ENCODE measurements at places on chromosomes 13 and 19.

DNA sequence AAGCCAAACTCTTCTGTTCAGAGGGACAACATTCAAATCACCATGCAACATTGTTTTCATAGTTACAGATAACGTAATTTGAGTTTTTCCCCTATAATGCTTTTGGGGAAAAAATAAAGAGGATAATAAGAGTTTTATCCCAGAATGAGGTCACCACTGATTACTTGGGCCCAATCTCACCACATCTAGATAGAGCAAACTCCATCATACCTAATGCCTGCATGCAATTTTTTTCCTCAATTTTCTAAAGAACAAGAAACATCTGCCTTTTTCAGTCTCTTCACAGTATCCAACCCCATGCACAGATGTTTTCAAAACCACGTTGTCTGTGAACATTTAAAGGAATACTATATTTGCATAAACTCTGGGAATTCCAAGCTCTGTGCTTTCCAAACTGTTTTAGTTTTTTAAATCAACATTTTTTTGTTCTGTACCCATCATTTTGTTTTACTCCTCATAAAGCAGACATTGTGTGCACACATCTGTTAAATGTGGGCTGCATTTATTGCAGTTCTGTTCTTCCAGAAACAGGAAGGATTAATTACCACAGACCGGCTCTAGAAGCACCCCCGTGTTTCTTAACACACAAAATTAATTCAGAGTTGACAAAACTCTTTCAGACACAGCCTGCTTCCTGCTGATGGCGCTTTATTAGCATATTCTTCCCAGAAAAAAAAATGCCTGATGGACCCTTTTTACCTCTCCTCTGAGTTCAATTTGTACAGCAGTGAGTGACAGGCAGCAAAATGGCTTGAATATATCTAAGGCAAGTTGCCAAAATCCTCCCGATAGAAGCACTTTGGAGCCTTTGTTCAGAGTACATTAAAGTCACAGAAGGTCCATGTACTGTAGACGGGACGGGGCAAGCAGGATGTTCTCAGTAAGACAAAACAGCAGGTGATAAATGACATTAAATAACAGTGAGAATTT, 1171.9 kb downstream of the EFNB2 start:
- DNase-seq: no peak

DNA sequence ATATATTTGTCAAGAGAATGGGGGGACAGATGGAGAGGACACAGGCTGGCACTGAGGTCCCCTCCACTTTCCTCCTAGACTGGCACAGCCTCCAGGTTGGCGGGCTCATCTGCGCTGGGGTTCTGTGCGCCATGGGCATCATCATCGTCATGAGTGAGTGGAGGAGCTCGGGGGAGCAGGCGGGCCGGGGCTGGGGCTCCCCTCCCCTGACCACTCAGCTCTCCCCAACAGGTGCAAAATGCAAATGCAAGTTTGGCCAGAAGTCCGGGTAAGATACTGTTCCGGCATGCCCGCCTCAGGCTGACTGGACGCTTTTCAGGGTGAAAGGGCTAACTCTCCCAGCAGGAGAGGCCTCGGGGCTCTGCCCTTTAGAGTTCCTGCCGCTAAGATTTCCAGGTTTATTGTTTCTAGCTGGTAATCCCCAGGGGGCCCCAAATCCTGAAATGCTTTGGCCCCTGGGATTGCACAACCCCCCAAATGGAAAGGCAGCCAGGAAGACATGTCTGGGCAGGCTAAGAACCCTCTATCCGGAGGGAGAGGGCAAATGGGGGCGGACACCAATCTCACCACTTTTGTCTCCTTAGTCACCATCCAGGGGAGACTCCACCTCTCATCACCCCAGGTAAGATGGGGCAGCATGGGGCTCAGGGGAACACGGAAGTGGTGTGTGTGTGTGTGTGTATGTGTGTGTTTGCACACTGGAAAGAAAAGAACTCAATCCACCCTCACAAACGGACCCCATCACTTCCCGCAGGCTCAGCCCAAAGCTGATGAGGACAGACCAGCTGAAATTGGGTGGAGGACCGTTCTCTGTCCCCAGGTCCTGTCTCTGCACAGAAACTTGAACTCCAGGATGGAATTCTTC, 7.3 kb downstream of the FXYD3 start:
- no peak for DNase-seq

DNA sequence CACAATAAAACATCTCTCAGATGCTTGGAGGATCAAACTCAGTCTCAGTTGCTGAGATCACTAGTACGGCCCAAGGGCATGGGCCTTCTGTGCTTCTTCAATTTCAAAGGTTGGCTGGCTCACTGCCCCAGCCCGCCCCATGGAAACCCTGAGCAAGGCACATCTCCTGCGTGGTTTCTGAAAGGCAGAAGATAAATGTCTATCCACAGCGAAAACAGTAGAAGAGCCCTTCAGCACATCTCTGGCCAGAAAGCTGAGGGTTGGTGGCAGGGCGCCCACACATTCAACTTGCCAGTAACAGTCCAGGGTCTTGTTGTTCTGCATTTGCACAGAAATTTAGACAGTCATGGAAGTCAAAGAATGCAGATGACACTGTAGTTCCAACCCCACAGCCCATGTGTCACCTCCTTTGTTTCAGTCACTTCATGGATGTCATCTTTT, 24.0 kb upstream of the KATNAL1 start:
- no peak for DNase-seq

DNA sequence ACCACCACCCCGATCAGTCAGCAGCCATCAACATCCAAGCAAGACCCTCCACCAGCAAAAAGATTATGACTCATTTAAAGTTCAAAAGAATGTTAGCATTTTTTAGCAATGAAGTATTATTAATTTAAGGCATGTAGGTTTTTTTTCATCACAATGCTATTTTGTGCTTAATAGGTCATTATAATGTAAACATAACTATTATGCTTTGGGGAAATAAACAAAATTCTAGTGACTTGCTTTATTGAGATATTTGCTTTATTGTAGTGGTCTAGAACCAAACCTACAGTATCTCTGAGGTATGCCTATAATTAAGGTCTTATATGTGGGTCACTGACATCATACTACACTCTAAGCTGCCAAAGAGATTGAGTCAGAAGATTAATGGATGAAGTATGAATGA, 20.0 kb downstream of the KLF12 start:
- peak; percentile 82 for DNase-seq

- DNase-seq: peak; percentile 79
Measured at GRCh38 chr13:23488442-23488841, 54.9 kb upstream of the SACS start.

DNA sequence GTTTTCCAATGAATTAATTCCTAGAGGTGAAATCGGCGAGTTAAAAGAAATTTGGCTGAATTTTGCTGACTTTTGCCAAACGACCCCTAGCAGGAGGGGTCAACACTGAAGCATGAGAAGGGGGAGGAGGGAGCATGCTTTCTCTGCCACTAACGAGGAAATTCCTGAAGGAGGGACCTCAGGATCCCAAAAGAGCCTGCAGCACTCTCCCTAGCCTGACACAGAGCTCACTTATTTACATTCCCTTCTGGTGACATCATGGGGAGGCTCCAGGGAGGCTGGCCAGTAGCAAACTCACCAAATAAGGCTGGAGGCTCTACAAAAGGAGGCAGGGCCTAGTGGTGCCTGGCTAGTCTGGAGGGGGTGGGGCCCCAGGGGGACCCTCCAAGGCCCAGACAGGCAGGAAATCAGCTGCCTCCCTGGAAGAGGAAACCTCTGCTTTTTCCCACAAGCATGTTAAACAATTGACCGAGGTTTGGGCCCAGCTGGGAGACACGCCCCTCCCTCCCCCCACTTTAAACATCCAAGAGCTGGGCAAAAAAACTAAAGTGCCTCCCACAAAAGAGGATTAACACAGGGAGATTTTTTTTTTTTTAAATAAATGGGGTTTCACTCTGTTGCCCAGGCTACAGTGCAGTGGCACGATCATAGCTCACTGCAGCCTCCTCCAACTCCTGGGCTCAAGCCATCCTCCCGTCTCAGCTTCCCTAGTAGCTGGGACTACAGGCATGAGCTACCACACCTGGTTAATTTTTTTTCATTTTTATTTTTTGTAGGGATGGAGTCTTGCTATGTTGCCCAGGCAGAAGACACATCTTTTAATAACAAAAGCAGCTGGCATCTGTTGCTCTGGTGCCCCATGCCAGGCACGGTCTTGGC, 2.1 kb downstream of the DAPK3 start:
- peak; percentile 99 for DNase-seq

DNA sequence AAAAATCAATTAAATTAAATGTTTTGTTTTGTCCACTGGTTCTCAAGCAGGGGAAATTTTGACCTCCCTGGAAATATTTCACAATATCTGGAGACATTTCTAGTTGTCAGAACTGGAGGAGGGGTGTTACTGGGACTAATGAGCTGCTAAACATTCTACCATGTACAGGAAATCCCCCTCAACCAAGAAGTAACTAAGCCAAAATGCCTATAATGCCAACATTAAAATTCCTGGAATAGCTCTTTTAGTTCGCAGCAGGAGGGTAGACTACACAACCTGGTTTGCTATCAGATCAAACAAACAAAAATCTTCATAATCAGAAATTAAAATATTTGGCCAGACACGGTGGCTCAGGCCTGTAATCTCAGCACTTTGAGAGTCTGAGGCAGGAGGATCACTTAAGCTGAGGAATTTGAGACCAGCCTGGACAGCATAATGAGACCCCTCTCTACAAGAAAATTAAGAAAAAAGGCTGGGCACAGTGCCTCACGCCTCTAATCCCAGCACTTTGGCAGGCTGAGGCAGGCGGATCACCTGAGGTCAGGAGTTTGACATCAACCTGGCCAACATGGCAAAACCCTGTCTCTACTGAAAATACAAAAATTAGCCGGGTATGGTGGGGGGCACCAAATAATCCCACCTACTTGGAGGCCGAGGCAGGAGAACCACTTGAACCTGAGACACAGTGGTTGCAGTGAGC, 13.7 kb upstream of the SMARCA4 start:
- DNase-seq: peak; percentile 52

DNA sequence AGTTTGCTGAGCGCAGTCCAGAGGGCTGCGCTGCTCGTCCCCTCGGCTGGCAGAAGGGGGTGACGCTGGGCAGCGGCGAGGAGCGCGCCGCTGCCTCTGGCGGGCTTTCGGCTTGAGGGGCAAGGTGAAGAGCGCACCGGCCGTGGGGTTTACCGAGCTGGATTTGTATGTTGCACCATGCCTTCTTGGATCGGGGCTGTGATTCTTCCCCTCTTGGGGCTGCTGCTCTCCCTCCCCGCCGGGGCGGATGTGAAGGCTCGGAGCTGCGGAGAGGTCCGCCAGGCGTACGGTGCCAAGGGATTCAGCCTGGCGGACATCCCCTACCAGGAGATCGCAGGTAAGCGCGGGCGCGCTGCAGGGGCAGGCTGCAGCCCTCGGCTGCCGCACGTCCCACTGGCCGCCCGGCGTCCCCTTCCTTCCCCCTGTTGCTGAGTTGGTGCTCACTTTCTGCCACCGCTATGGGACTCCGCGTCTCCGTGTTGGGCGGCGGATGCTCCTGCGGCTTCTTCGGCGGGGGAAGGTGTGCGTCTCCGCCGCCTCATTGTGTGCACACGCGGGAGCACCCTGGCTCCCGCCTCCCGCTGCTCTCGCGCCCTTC, 772 bp downstream of the GPC6 start:
- DNase-seq: peak; percentile 67

DNA sequence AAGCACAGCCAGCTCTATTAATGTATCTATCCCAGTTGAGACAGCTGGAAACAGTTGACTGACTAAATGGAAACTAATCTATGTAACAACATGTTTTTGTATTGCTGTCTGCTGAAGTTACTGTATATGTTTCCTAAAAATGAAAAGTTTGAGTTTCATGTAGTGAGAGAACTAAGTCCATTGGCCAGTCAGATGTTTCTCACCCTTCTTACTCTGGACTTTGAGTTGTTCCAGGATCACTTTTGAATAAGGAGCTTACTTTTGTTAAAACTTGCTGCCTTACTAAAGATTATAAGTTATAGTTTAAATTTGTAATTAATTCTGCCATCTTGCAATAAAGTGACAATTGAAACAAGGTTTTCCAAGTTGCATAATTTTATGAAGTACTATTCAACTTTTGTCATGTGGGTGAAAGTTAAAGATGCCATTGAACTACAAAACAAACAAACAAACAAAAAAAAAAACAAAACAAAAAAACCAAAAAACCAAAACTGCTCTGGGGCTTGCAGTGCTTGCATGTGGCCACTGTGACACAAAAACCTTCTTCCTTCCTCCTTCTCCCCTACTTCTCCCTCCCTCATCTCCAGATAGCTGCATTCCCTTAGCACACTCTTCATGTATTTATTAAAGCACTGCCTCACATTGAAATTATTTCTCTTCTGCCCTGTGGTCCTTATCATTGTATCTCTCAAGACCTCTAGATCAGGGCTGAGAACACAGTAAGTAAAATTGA, 15.3 kb downstream of the WDFY2 start:
- DNase-seq: no peak

DNA sequence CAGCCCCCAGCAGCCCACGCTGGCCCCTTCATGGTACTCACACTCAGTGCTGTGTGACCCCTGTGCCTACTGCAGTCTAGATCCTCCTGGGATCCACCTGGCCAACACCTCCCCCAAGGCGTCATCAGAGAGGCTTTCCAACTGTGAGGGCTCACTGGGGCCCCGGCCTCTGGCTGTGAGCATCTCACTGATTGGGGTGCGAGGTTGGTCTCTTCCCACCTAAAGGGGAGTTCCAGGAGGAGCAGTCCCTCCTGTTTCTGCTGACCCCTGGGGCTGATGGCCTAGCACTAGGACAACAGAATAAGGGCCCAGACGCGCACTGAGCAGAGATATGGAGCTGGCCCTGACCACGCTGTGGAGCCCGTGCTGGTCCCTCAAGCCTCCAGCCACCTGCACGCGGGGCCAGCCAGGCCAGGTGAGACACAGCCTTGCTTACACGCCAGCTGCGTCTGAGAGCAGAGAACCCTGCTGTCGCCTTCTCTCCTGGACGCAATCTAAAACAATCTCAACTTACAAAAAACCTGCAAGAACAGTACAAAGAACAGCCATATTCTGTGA, 32.2 kb downstream of the ELL start:
- no peak for DNase-seq

- DNase-seq: no peak
Measured at GRCh38 chr13:43347877-43348276, 324.5 kb downstream of the DNAJC15 start.

DNA sequence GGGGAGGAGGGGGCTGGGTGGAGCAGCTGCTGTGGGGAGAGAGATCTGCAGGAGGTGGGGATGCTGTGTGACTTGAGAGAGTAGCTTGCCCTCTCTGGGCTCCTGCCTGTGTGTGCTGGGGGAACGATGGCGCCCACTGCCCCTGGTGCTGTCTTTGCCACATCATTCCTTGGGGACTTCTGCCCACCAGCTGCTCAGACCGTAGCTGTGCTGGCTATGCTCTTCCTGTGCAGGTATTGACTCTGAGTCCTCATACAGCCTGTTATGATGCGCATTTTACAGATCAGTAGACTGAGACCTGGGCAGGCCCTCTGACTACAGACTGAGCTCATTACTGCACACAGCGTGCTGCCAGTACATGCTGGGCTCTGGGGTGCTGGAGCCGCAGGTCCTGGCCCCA, 51.1 kb downstream of the DNM2 start:
- no peak for DNase-seq

GRCh38 chr13:49098198-49098597, 121.9 kb upstream of the MLNR start:
- DNase-seq: peak; percentile 98
